D341Med (cell line): ENCODE measurements at places on chromosomes 12 and 14.

- no peak for DNase-seq
Measured at GRCh38 chr12:93664573-93665138, 12.5 kb upstream of the CRADD start.

GRCh38 chr12:99332936-99333591 lies 314.5 kb upstream of the GARIN6 start:
- DNase-seq, result no peak

GRCh38 chr14:21768116-21768874 lies 94.7 kb upstream of the OR4E1 start:
- peak; percentile 56 for DNase-seq

- peak; percentile 23 for DNase-seq
Measured at GRCh38 chr14:26596543-26597061, 1.2 kb downstream of the NOVA1 start.

- no peak for DNase-seq
Measured at GRCh38 chr12:80901661-80902060, 36.1 kb downstream of the LIN7A start.

GRCh38 chr14:32366986-32367385 lies 37.9 kb downstream of the AKAP6 start:
- DNase-seq, result no peak
